ENCODE measurements at places on chromosomes 5 and 9. TPM values are rescaled to one million over a fixed set of nuclear protein-coding genes. Genes with fewer than 3 reads are reported as not detected.
A peak's percentile ranks its signal among the peaks of the same experiment; 100 is the strongest.

DNA sequence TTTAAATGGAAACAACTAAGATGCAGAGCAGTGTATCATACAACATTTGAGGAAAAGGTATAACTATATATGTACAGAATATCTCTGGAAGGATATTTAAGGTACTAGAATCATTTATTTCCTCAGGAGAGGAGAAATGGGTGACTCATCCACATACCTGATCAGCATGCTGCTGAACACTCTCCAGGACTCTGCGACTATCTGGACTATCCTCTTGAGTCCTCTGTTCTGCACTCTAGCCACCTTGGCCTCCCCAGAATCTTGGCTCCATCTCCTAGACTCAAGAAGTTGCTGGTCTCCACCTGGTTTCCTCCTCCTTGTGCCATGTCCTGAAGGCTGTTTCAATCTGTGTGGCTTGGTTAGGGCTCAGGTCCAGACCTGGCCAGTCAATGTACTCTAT is 8.8 kb upstream of the PRDM6 start:
- no peak for DNase-seq

DNA sequence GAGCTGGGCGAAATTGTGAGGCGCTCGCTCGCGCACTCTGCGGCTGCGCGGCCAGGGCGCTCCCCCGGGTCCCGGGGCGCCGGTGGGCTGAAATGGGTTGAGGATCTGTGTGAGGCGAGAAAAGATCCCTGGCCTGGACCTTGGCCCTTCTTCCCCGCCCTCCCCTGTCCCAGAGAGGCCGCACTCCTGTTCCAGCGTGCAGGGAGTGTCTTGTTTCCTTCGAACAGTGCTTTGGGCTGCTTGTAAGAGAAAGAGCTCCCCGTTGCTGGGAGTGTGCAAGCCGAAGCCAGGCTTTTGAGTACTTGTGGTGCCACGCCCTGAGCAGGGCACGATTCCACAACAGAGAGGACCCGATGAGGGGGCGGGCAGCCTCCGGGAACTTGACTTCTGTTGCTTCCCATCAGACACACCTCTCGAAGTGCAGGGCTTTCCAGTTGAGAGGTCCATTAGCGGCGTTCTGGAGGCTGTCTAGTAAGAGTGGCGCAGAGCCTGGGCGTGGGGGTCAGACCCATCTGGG is 535 bp downstream of the DOLPP1 start:
- no peak for DNase-seq

GRCh38 chr9:98808411-98808815 is 943 bp downstream of the GALNT12 start:
- no peak for DNase-seq

GRCh38 chr5:81721049-81721448 is 29.8 kb downstream of the SSBP2 start:
- no peak for DNase-seq

DNA sequence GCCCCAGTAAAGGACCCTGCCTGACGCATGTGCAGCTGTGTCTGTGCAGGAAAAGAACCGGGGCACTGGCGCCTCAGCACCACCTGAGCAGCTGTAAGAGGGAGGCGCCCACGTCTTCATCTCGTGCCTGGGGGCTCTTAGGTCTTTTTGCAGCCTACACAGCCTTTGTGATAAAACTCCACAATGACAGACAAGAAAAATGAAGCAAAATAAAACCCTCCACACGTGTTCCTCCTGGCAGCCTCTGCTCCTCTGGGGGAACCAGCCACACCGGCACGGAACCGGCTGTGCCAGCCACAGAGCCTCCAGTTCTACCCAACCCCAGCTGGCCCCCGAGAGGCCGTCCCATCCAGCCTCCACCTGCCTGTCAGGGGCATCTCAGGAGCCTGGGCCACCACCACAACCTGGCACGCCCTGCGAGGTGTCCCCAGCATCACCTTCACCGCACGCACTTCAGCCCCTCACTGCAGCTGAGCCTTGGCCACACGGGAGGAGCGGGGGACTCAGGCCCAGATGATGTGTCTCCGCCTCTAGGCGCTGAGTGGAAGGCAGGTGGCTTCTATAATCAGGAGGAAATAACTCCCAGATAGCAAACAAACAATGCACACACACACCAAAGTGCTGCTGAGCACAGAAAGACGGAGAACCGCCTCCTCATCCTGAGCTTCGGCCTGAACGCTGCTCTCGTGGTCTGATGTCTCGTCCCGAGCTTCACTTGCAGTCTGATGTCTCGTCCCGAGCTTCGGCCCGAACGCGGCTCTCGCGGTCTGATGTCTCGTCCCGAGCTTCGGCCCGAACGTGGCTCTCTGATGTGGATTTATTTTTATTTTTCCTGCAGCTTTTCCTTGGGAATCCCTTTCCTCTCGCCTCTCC is 28.6 kb upstream of the NSMF start:
- no peak for DNase-seq

DNA sequence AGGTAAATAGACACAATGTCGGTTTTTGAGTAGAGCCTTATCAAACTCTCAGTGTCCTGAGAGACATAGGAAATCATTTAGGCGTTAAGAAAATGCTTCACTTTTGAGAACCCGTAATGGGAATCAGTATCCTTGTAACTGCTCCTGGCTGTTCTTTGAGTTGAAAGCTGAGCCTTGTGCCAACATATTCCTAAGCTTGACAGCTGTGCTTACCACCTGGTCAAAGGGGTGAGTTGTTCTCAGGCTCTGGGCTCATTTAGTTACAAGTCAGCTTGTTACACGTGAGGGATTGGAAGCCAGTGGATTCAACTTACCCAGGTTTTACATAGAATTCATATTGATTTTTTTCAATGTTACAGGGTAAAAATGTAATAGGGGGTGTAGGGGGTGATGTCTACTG is 145.9 kb downstream of the GABRB2 start:
- DNase-seq: no peak

GRCh38 chr9:92140074-92140753 is 25.0 kb upstream of the SPTLC1 start:
- peak; percentile 89 for DNase-seq

- DNase-seq: no peak
Measured at GRCh38 chr5:137478043-137478442, 21.1 kb downstream of the SPOCK1 start.

Gene STING1
- total RNA-seq: 179 TPM

Gene SPATA31A3
- not detected for total RNA-seq
